Foreskin fibroblast (primary cell): ENCODE measurements at places on chromosomes 12 and 14.

GRCh38 chr12:119412811-119413794, 78.6 kb downstream of the CCDC60 start:
- DNase-seq: peak; percentile 17

- DNase-seq: no peak
These were observed 604 bp downstream of the GALNT4 start for GRCh38 chr12:89523843-89524540.

GRCh38 chr14:68254669-68255527, 435.3 kb downstream of the RAD51B start:
- DNase-seq: no peak

GRCh38 chr12:92047393-92047826, 98.2 kb downstream of the BTG1 start:
- DNase-seq: no peak

DNA sequence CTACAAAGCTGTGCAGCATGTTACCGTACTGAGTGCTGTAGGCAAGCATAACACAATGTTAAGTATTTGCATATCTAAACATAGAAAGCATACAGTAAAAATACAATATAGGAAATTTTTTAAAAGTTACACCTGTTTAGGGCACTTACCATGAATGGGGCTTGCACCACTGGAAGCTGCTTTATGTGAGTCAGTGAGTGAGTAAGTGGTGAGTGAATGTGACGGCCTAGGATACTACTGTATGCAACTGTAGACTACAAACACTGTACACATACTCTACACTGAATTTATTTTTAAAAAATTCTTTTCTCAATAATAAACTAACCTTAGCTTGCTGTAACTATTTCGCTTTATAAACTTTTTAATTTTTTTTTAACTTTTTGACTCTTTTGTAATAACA, 82.1 kb upstream of the FSCB start:
- DNase-seq: no peak

DNA sequence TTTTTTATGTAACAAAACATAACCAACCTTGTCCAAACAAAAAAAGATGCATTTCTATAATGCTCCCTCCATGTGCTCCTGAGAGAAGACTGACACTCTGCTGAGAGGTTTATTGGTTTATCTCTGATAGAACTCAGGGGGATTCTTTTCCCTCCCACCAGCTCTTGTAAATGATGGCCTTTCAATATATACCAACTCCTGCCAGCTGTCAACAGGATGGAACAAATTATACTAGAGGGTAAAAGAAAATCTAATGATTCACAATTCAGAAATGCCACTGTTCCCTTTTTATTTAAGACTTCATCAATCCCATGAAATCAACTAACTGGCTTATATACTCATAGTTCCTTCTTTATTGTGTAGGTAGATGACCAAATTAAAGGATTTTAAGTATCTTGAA, 25.4 kb downstream of the PSMC1 start:
- no peak for DNase-seq

DNA sequence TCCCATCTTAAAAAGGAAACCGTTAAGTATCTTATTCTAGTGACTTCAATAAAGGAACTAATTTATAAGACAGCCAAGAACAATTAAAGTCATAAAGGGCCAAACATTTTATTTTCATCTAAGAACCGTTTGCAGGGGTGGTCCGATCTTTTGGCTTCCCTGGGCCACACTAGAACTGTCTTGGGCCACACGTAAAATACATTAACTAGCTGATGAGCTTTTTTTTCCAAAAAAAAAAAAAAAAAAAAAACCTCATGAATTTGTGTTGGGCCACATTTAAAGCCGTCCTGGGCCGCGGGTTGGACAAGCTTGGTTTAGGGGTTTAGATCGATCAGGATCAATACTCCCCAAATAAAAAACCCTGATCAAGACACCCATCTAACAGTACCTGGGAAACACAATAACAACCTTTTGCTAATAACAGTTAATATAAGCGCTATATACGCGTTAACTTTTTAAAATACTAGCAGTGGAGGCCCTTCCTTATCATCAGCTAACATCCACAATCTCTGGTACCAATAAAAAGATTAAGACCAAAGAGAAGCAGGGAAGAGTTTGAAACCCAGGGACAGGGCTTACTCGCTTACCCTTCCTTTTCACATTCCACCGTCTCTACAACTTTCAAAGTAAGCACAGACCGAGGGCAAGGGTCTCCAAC, 1.1 kb downstream of the NAP1L1 start:
- no peak for DNase-seq

- no peak for DNase-seq
These were observed 1319.1 kb downstream of the TMEM121 start for GRCh38 chr14:106845286-106846087.

- no peak for DNase-seq
These were observed 16.3 kb downstream of the ASPG start for GRCh38 chr14:104101651-104102281.

GRCh38 chr12:52171950-52172512, 19.8 kb downstream of the KRT80 start:
- DNase-seq: no peak

DNA sequence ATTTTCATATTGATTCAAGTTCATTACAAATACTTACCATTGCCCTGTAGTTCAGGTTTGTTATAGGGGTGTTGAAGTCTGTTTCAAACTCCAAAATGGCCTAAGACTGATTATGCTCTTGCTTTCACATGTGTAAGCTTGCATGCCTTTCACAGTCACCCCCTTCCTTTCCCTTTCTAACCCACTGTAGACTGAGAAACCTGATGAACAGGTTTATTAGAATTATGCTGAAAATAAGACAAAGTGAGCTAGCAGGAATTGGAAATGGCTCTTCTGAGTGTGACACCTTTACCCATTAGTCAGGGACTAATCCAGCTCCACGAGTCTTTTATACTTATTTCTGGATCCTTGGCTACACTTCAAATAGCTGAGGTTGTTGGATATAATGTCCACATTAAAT, 38.9 kb downstream of the FBXO33 start:
- DNase-seq: no peak

DNA sequence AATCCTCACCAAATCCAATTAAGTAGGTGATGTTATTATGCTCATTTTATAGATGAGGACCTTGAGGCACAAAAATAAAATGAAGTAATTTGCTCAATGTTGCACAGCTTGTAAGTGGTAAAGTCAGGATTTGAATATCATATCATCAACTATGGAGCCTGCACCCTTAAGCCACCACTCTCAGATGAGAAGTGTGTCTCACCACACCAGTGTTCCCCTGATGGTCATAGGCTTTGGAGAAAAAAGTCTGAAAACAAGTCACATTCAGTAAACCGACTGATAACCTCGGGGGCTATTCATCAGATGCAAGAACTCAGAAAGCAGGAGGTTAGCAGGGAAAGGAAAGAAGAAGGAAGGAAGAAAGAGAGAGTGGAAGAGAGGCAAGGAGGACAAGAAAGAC, 2.8 kb downstream of the TSHR start:
- DNase-seq: no peak

GRCh38 chr14:71471634-71472355, 460.4 kb upstream of the RGS6 start:
- DNase-seq: no peak

DNA sequence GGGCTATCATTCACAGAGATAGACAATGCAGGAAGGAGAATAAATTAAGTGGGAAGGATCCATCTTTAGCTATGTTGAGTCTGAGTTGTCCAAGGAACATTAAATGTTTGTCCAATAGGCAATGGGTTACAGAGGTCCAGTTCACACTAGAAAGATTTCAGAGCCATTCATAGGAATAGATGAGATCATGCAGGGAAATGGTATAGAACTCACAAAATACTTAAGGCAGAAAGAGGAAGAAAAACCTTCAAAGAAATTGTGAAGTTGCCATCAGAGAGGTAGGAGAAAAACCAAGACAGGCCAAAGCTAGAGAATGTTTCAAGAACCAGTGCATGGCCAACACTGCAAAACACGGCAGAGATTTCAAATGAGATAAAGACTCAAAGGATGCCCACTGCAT, 94.1 kb downstream of the PHLDA1 start:
- DNase-seq: no peak

DNA sequence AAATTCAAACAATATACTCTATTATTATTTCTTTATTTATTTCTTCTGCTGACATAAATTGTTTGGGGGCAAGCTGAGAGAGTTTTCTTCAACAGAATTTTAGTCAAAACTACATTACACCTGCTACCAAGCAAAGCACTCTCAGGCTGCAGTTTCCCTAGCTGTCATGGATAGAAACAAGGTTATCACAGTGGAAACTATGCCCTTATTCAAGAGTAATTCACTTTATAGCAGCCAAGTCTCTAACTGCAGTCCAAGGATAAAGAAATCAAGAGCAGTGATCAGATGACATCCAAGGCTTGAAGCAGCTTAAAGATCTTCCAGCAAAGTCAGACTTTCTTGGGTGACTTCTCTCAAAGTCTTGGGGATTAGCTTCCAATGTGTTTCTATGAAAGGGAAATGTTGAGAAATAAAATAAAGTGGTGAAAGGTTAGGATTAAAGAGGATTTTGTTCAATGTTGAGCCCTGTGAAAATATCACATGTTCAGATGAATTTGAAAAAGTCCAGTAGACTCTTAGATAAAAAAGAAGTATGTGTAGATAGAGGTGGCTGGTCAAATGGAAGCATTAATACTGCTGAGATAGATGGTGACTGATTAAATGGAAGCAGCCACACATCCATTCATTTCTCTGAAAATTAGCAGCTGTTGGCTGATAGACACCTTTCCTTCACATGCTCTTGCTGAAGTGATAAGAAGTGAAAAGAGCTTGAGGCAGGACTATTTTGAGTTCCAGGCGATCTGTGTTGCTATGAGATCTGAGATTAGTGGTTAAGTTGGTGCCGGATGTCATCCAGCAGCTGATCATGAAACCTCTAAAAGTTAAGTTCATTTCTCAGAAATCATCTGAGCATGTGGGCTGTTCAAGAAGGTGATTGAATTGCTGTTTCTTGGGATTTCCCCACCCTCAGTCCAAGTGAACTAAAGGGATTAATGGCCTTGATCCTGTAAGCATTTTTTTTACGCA, 257.8 kb upstream of the BTG1 start:
- no peak for DNase-seq

- no peak for DNase-seq
These were observed 39.3 kb upstream of the HSPB8 start for GRCh38 chr12:119139448-119139847.

GRCh38 chr12:95996034-95996658, at the start of gene HAL:
TSS of gene HAL (minus strand) at chr12:95996344. CDS start at chr12:95995910, 434 bp downstream.
- DNase-seq: no peak

DNA sequence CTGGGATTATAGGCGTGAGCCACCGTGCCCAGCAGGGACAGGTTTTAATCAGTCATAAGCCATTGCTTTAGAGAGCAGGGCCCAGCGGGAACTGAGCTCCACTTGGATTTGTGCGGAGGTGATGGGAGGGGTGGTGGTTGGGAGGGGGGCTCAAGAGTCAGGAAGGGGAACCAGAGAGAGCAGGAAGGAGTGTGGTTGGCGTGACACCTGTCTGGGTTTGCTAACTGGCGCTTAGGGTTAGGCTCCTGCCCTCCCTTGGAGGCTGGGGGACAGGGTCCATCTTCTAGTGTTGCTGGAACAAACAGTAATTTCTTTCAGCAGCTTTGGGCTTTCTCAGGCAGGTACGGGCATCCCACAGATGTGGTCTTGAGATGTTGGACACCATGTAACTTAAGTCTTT, 7.5 kb upstream of the ALDH2 start:
- no peak for DNase-seq

GRCh38 chr12:132375747-132376463, 46.5 kb upstream of the GALNT9 start:
- DNase-seq: no peak
